GM23248 (cell line): ENCODE measurements at places on chromosomes 11 and 22. TPM values are rescaled to one million over a fixed set of nuclear protein-coding genes. Genes with fewer than 3 reads are reported as not detected.

SMTNL1 gene
- not detected in 2 replicates for total RNA-seq

GRCh38 chr11:8091721-8092120 lies 10.7 kb downstream of the TUB start:
- DNase-seq: no peak

DNA sequence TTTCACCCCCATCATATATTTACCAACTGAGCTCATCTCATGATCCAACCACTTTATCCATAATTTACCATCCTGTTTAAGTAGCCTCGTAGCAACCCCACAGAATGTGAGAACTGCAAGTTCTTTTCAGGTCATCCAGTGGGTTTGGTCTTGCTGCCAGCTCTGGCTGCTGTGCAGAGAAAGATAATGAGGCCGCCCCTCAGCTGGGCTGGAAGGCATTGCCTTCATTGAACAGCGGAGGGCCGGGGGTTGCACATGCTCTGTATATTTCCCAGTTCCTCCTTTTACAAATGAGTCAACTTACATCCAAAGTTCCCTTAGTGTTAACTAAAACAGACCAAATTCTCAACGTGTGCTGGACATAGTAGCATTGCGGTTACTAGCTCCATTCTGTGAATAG lies 96.7 kb downstream of the SYN3 start:
- no peak for DNase-seq

DNA sequence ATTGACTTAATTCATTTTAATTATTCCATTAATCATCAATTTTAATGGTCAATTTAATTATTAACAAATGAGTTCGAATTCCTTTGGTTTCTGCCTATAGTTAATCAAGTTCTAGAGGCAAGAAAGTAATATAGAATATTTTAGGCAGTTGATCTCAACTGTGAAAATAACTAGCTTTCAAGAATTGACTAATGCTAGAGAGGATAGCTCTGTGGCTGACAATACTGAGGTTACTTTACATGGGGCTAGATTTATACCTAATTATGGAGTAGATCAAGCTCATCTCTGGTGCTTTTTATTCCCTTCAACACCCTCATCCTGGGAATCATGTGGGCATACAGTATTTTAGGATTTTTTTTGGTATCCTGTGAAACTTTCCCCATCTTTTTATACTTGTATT lies 259.4 kb downstream of the GRM5 start:
- no peak for DNase-seq

GRCh38 chr11:96035740-96036078 lies 111.8 kb upstream of the MTMR2 start:
- no peak for DNase-seq

DNA sequence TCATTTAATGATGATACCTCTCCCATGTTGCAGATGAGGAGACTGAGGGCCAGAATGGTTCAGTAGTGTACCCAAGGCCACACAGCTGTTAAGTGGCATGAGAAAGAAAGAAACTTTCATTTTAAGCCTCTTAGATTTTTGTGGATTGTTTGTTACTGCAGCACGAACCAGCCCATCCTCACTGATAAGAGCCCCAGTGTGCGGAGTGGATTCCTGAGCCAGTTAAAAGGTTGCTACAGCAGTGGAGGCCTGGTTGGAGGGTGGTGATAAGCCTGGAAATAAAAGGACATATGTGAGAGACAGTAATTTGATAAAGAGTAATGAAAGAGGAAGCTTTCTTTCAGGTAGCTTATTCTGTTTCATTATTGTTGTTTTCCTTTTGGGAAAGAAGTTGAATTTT lies 89.0 kb downstream of the ATXN10 start:
- DNase-seq: no peak

DGCR6 gene
- total RNA-seq: 0.86 and 7.8 TPM in 2 replicates

DNA sequence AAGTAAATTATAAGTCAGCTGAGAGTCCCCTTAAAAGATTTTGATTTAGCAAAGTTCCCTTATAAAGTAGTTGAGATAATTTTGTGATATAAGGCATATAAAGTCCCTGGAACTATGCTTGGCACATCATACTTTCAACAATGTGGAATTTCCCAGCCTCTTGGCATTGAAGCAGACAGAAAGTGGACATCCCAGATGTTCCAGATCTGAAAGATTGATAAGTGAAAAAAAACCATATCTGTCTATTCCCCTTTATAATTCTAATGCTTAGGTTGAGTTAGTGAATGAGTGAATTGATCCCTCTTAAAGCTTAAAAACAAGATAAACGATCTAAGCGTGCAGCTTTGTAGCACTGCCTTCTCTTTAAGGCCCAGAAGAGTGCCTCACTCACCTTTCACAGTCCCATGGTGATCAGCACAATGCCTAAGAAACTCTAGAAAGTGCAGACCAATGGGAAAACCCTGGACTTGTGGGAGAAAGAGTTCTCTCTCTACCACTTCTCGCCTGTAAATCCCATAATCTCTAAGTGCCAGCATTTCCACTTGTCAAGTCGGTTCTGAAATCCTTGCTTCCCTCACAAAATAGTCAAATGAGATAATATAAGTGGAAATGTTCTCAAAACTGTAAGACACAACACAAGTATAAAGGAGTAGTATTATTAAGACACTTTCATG lies 17.8 kb downstream of the FIBIN start:
- no peak for DNase-seq

DNA sequence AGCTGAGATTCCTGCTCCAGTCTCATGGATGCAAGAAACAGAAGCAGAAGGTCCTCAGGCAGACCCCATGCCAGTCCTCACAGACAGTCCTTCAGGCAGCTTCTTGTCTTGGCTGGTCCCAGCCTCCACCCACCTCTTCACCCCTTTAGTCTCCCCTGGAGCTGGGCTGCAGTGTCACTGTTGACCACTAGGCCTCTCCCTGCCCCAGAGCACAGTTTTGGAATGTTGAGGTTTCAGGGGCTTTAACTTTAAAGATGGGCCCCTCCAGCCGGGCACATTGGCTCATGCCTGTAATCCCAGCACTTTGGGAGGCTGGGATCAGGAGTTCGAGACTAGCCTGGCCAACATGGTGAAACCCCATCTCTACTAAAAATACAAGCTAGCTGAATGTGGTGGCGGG lies 39.5 kb upstream of the GCAT start:
- no peak for DNase-seq

NCR3LG1 gene
- total RNA-seq: 1.3 and 5.1 TPM in 2 replicates

ABCG4 gene
- not detected in 2 replicates for total RNA-seq
